Natural killer cell (primary cell): ENCODE measurements at places on chromosomes 12 and 14. TPM values are rescaled to one million over a fixed set of nuclear protein-coding genes. Genes with fewer than 3 reads are reported as not detected.
A peak's percentile ranks its signal among the peaks of the same experiment; 100 is the strongest.

GRCh38 chr14:33647385-33647786 is 303.5 kb downstream of the EGLN3 start:
- H3K27ac ChIP-seq: no peak overlapping the region
- H3K4me1 ChIP-seq: no peaks in the 10 kb centered on the region
- no peaks in the 10 kb centered on the region for H3K36me3 ChIP-seq
- no peaks in the 10 kb centered on the region for H3K27me3 ChIP-seq

GRCh38 chr12:116427200-116427930 is 131.8 kb upstream of the MAP1LC3B2 start:
- no peak overlapping the region for H3K27ac ChIP-seq
- no peaks in the 10 kb centered on the region for H3K27me3 ChIP-seq
- H3K4me3 ChIP-seq: no peak overlapping the region
- DNase-seq: no peak
- H3K4me1 ChIP-seq: no peaks in the 10 kb centered on the region

- H3K4me1 ChIP-seq: no peaks in the 10 kb centered on the region
- no peaks in the 10 kb centered on the region for H3K36me3 ChIP-seq
- H3K27ac ChIP-seq: no peak overlapping the region
- no peak for DNase-seq
These were observed 234.0 kb downstream of the ADAMTS20 start for GRCh38 chr12:43318021-43318420.

DNA sequence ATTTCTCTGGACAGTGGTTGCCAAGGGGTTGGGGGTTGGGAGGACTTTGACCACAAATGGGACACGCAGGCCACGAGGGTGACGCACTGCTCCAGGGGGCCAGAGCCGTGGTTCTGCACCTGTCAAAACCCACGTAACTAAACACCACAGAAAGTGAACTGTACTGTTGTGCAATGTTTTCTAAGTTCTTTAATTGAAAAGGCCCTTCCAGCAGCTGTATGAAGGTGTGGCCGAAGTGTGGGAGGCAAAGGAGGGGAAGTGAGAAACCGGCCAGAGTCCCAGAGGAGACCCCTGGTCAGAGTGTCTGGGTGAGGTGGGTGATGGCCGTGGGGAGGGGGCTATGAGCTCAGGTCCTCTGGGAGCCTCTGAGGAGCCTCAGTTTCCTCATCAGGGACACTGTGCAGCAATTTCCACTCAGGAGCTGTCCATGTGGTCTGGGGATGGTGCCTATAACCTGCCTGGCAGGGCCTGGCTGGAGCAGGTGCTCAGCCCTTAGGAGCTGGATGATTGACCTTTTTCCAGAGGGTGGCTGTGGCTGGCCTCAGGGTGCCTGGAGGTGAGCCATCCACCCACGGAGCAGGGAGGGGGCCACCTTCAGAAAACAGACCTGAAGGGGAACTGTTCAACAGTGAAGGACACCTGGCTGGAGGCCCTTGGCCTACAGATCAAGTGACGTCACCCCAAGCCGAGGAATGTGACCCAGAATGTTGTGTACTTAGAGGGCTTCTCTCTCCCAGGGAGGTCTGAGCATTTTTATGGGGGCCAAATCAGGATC is 9.8 kb upstream of the BDKRB2 start:
- DNase-seq: no peak
- H3K27ac ChIP-seq: no peak overlapping the region
- no peaks in the 10 kb centered on the region for H3K4me1 ChIP-seq
- H3K36me3 ChIP-seq: no peaks in the 10 kb centered on the region
- H3K27me3 ChIP-seq: no peaks in the 10 kb centered on the region

GRCh38 chr14:31059152-31059924 is 33.2 kb upstream of the STRN3 start:
- H3K4me1 ChIP-seq: no peaks in the 10 kb centered on the region
- H3K4me3 ChIP-seq: no peak overlapping the region
- H3K27ac ChIP-seq: no peak overlapping the region

DNA sequence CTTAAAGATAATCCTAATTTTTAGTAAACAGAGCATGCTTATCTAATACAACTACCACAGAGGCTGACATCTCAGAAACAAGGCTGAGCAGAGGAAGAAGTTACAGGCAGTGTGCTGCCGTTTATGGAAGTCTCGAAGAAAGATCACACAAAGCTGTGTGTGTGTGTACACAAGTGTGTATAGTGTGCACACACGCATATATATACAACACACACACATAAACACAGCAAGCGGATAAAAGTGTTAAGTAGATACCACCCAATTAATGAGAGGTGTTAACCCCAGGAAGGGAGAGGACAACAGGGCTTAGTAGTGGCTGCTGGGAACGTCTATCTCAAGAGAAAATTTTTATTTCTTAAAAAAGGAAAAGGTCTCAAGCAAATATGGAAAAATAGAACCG is 15.3 kb downstream of the CCDC88C start:
- peak overlapping the region; percentile 90 for H3K27ac ChIP-seq
- DNase-seq: peak; percentile 59
- H3K36me3 ChIP-seq: peaks cover 17% of the 10 kb centered on the region
- peaks cover 95% of the 10 kb centered on the region for H3K4me1 ChIP-seq
- no peaks in the 10 kb centered on the region for H3K27me3 ChIP-seq

- H3K4me1 ChIP-seq: peaks cover 39% of the 10 kb centered on the region
- H3K27ac ChIP-seq: peak overlapping the region; percentile 94
- no peaks in the 10 kb centered on the region for H3K36me3 ChIP-seq
- no peaks in the 10 kb centered on the region for H3K27me3 ChIP-seq
- peak; percentile 91 for DNase-seq
These were observed 708 bp upstream of the ZBTB42 start for GRCh38 chr14:104800015-104800770.

- peaks cover 32% of the 10 kb centered on the region for H3K4me1 ChIP-seq
- no peak overlapping the region for H3K4me3 ChIP-seq
- no peaks in the 10 kb centered on the region for H3K27me3 ChIP-seq
- DNase-seq: peak; percentile 38
These were observed 130.3 kb upstream of the FUT8 start for GRCh38 chr14:65281991-65282895.

GRCh38 chr14:22519877-22520685 is 68.9 kb downstream of the DAD1 start:
- peaks cover 57% of the 10 kb centered on the region for H3K4me1 ChIP-seq
- peak overlapping the region; percentile 22 for H3K27ac ChIP-seq
- H3K27me3 ChIP-seq: no peaks in the 10 kb centered on the region
- H3K4me3 ChIP-seq: no peak overlapping the region
- H3K36me3 ChIP-seq: no peaks in the 10 kb centered on the region

DNA sequence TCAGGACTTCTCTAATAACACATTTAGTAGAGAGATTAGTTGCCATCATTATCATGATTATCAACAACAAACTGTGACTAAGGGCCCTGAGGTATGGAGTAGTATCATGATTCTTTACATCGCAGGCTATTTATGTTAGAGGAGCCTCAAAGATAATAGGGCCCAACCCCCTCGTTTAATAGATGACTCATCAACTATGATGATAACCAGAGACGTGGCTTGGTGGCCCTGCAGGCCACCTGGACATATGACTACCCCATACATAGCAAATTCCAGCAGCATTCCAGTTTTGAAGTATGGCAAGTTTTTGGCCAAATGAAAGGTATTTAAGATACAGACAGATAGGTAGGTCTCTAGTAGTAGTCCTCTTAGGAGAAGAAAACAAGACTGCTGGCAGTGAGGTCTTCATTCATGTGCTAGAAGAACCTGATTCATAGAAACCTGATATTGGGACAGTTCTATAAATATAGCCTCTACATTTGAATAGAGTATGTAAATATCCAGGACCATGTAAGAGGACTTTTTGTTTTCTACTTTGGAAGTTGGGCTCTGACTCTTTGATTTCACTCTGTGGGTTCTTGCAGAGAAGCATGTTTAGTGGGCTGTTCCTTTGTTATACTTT is 5.6 kb downstream of the RIC8B start:
- H3K27ac ChIP-seq: no peak overlapping the region
- DNase-seq: no peak
- H3K27me3 ChIP-seq: no peaks in the 10 kb centered on the region
- peaks cover 2% of the 10 kb centered on the region for H3K36me3 ChIP-seq
- peaks cover 2% of the 10 kb centered on the region for H3K4me1 ChIP-seq

DNA sequence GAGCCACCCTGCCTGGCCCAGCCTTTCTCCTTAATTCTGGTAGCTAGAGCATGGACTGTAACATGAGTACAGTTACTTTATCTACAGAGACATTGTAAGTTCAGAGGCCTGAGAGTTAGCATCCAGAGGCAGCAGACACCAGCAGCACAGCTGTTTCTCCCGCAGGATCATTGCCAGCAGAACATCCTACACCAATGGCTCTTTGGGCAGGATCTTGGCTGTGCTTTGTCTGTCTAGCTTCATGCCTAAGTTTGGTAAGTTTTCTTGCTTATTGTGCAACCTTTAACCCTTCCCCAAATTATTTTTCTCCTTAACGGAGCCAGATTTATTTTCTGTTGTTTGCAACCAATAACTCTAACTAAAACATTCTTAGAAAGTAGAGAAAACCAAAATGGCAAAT is 21.6 kb downstream of the C12orf71 start:
- H3K27me3 ChIP-seq: no peaks in the 10 kb centered on the region
- no peak for DNase-seq
- H3K4me3 ChIP-seq: no peak overlapping the region
- no peaks in the 10 kb centered on the region for H3K36me3 ChIP-seq
- peaks cover 3% of the 10 kb centered on the region for H3K4me1 ChIP-seq

GRCh38 chr12:5480218-5480937 is 48.5 kb downstream of the NTF3 start:
- no peaks in the 10 kb centered on the region for H3K36me3 ChIP-seq
- no peak overlapping the region for H3K4me3 ChIP-seq
- H3K27me3 ChIP-seq: no peaks in the 10 kb centered on the region
- no peak overlapping the region for H3K27ac ChIP-seq

DNA sequence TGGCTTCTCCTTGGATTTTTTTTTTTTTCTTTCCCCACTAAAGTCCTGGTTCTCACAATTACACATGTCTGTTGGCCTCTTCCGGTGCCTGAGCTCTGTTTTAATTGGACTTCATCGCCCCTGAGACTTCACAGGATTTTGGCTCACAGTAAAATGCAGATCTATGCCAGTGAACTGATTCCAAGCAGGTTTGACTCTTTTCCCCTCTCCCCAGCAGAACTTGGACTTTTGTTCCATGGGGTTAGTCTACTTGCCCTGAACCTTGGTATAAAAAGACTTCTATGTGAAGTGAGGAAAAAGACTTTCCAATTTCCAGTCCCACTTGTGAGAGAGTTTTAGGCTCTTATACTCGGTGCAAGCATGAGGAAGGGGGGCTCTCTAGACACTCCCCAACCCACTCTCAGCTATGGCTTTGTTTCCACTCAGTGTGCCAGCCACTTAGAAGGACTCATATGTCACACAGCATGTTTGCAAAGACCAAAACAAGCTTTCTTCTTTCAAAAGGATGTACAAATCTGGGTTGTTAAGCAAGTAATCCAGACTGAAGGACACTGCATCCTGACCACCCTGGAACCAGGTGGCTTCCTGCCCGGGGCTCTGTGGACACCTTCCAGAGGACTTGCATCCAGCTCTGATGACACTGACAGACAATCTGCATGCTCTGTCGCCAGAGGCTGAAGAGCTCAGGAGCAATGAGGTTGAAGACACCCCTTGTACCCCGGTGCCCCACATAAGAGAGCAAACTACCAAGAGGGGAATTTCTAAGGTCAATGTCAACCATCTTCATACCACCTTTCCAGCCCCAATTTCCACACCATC is 221.9 kb upstream of the EGLN3 start:
- H3K27ac ChIP-seq: no peak overlapping the region
- no peak for DNase-seq
- H3K4me1 ChIP-seq: no peaks in the 10 kb centered on the region
- H3K4me3 ChIP-seq: no peak overlapping the region
- H3K27me3 ChIP-seq: no peaks in the 10 kb centered on the region
- H3K36me3 ChIP-seq: no peaks in the 10 kb centered on the region

DNA sequence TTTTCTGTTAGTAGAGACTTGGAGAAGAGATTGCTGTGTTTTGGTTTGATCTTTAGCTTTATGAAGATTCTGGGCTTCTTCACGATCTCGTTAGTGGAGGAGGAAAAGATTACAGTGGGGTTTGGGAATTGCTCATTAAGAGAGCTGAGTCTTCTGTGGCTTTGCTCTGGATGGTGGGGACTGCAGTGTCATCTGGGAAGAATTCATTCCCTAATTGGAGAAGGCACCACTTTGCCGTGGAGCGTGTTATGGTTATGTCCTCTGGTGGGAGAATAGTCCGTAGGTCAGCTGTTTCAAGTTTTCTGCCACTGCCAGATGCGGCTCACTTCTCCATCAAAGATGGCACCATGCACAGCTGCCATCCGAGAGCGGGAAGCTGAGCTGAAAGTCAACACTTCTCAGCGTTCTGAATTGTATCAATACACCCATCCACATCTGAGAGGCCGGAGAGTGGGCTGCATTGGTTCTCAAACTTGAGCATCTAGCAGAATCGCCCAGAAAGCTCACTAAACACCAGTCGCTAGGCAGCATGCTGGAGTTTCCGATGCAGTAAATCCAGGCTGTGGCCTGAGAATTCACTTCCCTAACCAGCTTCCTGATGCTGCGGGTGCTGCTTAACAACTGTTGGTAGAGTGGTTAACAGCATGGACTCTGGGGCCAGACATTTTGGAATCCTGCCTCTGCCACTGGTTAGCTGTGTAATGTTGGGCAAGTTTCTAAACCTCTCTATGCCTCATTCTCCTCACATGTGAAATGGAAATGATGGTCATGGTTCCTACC is 117.8 kb downstream of the PLXNC1 start:
- DNase-seq: no peak
- H3K27me3 ChIP-seq: no peaks in the 10 kb centered on the region
- peaks cover 10% of the 10 kb centered on the region for H3K36me3 ChIP-seq
- peaks cover 54% of the 10 kb centered on the region for H3K4me1 ChIP-seq
- H3K27ac ChIP-seq: no peak overlapping the region

GRCh38 chr12:10260927-10261326 is 46.7 kb upstream of the KLRD1 start:
- H3K4me3 ChIP-seq: no peak overlapping the region
- no peaks in the 10 kb centered on the region for H3K4me1 ChIP-seq
- DNase-seq: no peak
- H3K36me3 ChIP-seq: no peaks in the 10 kb centered on the region
- no peak overlapping the region for H3K27ac ChIP-seq
- no peaks in the 10 kb centered on the region for H3K27me3 ChIP-seq

- DNase-seq: no peak
- H3K4me3 ChIP-seq: no peak overlapping the region
- H3K27me3 ChIP-seq: no peaks in the 10 kb centered on the region
- no peaks in the 10 kb centered on the region for H3K36me3 ChIP-seq
These were observed 23.2 kb downstream of the CLIP1 start for GRCh38 chr12:122399254-122399591.

GRCh38 chr14:60309867-60310552 is 61.0 kb downstream of the PPM1A start:
- no peak overlapping the region for H3K27ac ChIP-seq
- no peaks in the 10 kb centered on the region for H3K4me1 ChIP-seq
- H3K36me3 ChIP-seq: no peaks in the 10 kb centered on the region
- no peaks in the 10 kb centered on the region for H3K27me3 ChIP-seq
- DNase-seq: no peak

GRCh38 chr14:69987406-69988121 is 108.3 kb downstream of the SMOC1 start:
- H3K36me3 ChIP-seq: no peaks in the 10 kb centered on the region
- H3K4me3 ChIP-seq: no peak overlapping the region

ALG10 gene
- total RNA-seq: 11.1 TPM

SRRM4 gene
- total RNA-seq: not detected

RNASE3 gene
- not detected for total RNA-seq

GLT8D2 gene
- 0.32 TPM for total RNA-seq

KCNA1 gene
- not detected for total RNA-seq

DEGS2 gene
- 0.60 TPM for total RNA-seq

PZP gene
- not detected for total RNA-seq

FAM222A gene
- total RNA-seq: 6.6 TPM

HCAR1 gene
- total RNA-seq: not detected
